ENCODE measurements at places on chromosomes 7 and 10.
A peak's percentile ranks its signal among the peaks of the same experiment; 100 is the strongest.

GRCh38 chr7:150876817-150877526 is 24.7 kb downstream of the AOC1 start:
- no peak for DNase-seq

- no peak for DNase-seq
Observed at GRCh38 chr10:128475686-128476367, 349.6 kb upstream of the MKI67 start.

- DNase-seq = no peak
Observed at GRCh38 chr10:71817831-71818655, 33.0 kb downstream of the PSAP start.

GRCh38 chr10:4196183-4196582 is 411.2 kb upstream of the KLF6 start:
- DNase-seq = no peak

DNA sequence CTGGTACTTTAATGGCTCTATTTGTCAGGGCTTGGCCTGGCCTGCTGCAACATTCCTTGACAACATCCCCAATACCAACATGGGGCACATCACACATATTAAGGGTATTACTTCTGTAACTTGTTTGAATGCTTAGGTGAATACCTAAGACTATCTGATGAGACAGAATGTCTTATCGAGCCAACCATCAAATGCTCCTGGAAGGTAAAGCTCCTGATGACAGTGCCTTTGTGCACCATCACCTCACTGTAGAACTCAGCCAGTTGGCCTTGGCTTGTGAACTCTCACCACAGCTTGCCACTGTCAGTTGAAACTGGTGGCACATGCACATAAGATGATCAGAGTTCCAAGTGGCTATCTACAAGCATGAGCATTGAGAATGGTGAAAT is 3.7 kb upstream of the MYO1G start:
- DNase-seq = no peak

GRCh38 chr10:77827366-77827765 is 99.2 kb downstream of the DLG5 start:
- DNase-seq = no peak

- no peak for DNase-seq
Observed at GRCh38 chr7:7848246-7848645, 120.3 kb upstream of the GLCCI1 start.

- no peak for DNase-seq
Observed at GRCh38 chr10:93471110-93471651, 11.0 kb downstream of the MYOF start.

DNA sequence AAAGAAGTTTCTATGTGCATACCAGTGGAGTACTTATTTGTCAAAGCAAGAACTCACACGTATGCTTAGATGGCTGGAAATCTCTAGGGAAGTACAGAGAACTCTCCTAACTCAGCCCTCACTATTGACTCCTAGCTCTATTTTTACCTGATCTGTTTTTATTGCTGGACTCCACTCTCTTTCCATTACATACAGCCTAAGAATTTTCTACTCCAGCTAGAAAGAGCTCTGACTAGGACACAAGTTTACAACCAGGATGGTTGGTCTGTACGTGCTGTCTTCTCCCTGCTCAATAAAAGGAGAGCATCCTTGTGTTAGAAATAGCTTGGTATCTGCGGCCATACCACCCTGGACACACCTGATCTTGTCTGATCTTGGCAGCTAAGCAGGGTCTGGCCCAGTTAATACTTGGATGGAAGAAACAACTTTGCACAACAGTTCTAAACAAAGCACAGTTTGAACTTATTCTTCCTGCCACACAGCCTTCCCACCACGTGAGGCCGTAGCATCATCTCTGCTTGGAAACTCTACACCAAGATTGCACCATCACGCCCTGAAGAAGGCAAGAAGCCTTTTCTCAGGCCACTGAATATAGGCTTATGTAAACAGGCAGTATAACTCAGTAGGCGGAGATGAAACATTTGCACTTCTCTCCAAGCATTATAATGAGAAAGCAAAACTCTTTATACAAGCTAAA is 50.7 kb downstream of the KCNMA1 start:
- peak; percentile 47 for DNase-seq

- no peak for DNase-seq
Observed at GRCh38 chr10:77887631-77888355, 38.8 kb downstream of the DLG5 start.

DNA sequence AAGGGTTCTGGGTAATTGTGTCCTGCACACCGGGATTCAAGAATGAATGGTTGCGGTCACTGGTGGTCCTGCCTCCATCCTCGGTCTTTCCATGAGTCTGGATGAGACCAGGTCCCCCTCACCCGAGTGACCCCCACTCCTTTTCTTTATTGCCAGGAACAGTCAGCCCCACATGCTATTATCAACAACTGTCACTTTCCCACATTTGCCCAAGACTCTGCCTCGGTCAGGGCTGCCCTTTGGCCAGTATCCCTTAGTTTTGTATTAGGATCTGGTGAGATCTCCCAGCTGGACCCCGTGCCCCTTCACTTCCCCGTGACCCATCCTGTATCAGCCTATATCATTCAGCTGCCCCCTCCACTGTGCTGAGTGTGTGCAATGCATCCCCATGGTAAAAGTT is 288.3 kb downstream of the ADARB2 start:
- no peak for DNase-seq

DNA sequence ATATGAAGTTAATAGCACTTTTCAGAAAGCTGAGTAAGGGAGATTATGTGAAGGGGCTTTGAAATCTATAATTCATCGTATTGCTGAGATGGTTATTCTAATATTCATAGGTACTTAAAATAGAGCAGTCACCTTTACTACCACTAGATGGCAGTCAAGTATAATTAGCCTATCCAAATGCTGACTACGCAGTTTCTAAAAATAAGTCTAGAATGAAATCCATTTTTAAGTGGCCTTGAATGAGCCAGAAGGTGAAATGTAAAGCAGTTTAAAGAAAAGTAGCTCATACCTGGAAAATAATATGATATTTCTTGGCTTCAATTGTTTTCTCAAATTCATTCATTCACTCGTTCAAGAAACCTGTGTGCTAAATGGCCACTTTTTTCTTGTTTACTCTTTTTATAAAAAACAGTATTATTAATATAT is 1277.1 kb downstream of the GATA3 start:
- DNase-seq = no peak

GRCh38 chr7:27079234-27079975 is 16.4 kb downstream of the HOXA1 start:
- DNase-seq = no peak

- no peak for DNase-seq
Observed at GRCh38 chr10:22086730-22087401, 83.3 kb upstream of the DNAJC1 start.

DNA sequence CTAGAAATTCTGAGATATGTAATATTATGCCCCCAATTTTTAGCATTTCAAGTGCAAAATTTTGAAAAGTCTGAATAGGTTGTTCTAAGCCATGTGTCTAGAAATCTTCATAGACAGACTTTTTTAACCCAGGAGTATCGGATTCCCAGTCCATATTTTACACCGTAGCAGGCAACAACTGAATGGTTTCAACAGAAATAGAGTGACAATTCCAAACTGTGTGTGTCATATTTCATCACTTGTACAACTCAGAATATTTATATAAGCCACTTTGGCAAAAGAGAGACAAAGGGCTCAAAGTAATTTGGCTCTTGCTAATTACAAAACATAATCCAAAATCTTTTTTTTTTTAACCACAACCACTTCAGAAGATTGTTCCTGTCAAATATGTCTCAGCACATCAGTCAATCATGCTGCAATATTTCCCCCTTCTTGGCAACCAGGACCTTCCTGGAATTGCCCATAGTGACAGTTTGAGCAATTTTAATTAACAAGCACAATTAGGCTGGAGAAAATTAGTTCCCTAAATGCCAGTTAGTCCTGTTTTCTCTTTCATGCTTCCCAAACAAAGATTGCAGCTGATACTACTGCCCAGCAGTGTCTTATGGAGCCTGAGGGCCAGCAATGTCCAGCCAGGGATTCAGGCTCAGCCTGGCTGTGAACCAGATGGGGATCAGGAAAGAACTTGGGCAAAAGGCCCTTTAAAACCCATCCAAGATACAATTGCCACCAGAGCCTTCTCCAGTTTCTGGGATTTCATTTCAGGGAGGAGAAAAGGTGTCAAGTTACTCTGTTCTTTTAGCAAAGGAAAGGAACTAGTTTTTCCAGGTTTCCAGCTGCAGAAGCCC is 533.3 kb upstream of the GHITM start:
- no peak for DNase-seq

- DNase-seq = no peak
Observed at GRCh38 chr10:60286559-60286958, 103.1 kb downstream of the ANK3 start.

- DNase-seq = peak; percentile 79
Observed at GRCh38 chr10:132497861-132498561, 39.6 kb upstream of the INPP5A start.

GRCh38 chr7:141674702-141675101 is 27.3 kb downstream of the DENND11 start:
- DNase-seq = no peak

GRCh38 chr10:29377333-29377961 is 88.6 kb downstream of the LYZL1 start:
- DNase-seq = no peak

- no peak for DNase-seq
Observed at GRCh38 chr10:60281792-60282353, 107.8 kb downstream of the ANK3 start.

DNA sequence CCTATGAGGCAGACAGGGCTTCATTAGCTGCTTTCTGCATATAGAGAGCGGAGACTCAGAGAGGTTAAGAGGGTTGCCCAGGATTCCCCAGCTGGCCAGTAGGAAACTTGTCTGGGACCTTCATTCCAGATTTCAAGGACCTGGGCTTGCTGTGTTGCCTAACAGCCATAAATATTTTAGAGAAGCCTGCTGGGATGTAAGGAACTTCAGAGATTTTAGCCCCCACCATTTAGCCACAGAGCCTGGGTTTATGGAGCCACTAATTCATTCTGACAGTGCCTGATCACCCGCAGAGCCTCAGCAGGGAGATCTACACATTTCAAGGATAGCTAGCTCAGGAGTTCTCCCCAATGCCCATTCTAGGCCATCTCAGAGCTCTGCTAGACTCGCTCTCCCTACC is 56.6 kb upstream of the TRUB1 start:
- DNase-seq = no peak

DNA sequence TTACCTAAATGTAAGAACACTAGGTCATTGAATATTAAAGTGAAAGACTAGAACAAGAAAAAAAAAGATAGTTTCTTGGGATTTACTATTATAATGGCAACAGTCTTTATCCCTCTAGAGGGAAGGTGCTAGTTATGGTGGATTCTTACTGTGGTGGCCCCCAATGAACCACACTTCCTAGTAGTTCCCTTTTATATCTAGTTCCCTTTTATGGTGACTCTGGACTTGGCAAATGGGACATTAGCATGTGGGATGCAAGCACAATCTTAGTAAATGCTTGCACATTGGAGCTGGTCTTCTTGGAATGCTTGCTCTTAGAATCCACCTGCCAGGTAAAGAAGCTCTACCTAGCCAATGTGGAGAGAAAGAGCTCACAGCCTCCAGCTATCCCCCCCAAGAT is 430.2 kb downstream of the LRMDA start:
- DNase-seq = no peak

DNA sequence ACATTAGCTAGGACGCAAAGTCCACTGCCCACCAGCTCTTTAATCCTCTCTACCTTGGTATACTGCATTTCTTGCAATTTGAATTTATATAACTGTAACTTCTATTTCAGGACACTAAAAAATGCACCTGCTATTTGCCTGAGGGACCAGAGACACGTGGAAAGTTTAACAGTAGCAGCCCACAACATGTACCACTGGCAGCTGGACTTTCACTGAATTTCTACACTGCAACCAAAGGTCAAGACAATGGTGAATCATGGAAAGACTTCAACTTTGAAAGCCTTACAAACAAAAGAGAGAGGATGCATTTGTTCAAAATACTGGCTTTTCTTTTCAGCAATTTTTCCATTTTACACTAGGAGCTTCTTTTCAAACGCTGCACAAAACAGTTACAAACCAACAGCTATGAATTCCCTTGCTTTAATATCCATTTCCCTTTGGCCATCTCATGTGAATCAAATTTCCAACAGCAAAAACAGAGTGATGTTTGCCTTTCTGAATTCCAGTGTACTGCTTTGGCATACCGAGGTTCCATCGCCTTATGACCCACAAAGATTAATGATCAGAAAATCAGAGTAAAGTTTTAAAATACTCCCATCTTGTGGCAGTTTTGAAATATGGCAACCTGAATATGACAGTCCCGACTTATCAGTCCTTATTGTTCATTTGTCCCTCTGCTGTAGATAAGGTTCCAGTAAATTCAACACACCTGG is 29.9 kb upstream of the HNRNPH3 start:
- DNase-seq = no peak

- no peak for DNase-seq
Observed at GRCh38 chr7:2068693-2069471, 163.9 kb downstream of the MAD1L1 start.

DNA sequence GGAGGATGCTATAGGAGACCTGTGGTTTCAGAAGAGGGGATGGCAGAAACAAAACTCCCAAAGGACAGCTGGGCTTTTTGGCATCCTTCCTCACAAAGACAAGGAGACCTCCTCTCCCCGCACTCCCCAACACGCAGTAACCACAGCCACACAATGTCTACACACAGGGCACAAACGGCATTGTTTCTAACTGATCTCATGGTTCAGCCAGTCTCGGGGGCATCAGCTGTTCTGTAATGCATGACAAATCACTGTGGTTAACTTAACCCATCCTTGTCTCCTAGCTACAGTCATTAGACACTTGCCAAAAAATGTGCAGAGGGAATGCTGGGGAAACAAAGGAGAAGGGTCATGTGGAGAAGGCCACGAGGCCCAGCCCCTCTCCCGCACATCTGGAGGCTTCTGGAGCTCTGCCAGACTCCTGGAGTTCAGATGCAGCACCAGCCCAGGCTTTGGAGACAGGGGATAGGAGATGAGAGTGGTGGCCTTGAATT is 7.6 kb upstream of the ADAMTS14 start:
- DNase-seq = peak; percentile 76

- no peak for DNase-seq
Observed at GRCh38 chr7:87574630-87575029, 26.1 kb downstream of the ABCB1 start.

GRCh38 chr7:37363536-37364491 is 84.8 kb downstream of the ELMO1 start:
- DNase-seq = no peak

DNA sequence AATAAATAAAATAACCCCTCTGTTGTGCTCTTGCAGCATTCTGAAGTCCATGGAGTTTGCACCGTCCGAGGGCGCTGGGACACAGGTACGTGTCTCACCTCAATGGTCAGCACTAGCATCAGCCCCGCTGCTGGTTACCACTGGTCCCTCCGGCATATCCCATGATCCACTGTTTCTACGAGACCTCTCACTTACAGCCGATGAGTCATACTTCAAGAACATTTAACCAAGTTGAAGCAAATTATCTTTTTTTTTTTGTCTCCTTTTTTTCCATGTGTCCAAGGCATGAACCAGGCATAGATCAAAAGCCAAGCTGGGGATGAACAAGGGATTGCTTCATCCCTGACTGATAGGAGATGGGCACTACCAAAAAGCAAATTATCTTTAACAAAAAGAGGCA is 92.9 kb upstream of the SH2B2 start:
- no peak for DNase-seq

All from mesenteric fat pad (tissue), 1 donor.